ENCODE measurements at places on chromosomes 7 and 10.

DNA sequence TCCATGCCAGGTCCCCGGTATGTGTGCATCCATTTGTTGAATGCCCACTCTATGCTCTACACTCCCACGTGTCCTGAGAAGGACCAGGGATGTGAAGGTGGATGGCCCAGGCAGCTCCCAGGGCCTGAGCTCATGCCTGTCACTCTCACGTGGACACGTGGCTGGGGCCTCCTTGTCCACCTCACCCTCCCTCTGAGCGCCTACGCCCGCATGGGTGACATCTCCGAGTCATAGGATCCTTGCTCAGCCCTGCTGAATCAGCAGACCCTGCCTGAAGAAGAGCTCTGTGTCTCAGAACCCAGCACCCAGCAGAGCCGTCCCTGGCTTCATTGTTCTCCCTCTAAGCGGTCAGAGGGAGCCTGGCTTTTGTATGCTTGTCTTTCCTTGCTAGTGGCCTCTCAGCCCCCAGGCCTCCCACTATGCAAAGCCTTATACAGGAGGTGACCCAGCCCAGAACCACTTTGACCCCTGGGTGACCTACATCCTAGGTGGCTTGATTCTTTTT, 107.9 kb upstream of the PPIF start:
- no peak for DNase-seq

GRCh38 chr10:133179651-133180050, 19.6 kb downstream of the KNDC1 start:
- DNase-seq = no peak

DNA sequence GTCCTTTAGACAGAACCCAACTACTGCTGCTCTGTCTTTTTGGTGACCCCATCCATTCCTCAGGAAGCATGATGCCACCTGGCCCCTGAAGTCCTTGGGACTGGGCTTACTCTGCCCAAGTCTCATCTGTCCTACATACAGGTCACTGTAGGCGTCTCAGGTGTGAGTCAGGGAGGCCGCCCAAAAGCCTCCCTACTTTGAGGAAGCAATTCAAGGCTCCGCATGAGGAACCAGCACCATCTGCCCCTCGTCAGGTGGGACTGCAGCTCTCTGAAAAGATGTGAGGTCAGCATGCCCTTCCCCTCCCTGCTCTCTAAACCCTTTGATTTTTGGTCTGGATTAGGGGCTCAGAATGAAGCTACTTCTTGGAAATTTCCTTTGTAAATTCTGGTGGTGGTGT, 354.8 kb downstream of the CXCL12 start:
- DNase-seq = no peak

GRCh38 chr7:50307368-50308032, 3.0 kb downstream of the IKZF1 start:
- peak; percentile 65 for DNase-seq

- no peak for DNase-seq
Measured at GRCh38 chr7:120941856-120942255, 8.7 kb upstream of the ING3 start.

DNA sequence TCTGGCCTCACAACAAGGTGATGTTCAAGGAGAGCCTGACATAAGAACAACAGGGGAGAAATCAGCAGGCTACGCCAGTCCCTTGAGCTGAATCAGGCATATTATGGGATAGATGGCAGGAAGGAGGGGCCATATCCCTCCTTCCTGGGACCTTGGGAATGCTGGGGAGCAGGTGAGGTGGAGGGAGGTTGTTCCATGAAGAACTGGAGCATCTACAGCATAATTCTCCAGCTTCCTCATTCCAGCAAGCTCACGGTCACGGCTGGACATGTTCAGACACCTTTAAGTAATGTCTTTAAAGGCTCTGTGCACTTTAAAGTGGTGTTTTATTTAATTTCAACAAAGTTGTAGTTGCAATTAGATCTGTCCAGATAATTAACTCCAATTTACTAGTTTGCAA, 780.5 kb downstream of the TYW1 start:
- no peak for DNase-seq

- DNase-seq = no peak
Measured at GRCh38 chr7:114981323-114981722, 59.4 kb downstream of the MDFIC start.

DNA sequence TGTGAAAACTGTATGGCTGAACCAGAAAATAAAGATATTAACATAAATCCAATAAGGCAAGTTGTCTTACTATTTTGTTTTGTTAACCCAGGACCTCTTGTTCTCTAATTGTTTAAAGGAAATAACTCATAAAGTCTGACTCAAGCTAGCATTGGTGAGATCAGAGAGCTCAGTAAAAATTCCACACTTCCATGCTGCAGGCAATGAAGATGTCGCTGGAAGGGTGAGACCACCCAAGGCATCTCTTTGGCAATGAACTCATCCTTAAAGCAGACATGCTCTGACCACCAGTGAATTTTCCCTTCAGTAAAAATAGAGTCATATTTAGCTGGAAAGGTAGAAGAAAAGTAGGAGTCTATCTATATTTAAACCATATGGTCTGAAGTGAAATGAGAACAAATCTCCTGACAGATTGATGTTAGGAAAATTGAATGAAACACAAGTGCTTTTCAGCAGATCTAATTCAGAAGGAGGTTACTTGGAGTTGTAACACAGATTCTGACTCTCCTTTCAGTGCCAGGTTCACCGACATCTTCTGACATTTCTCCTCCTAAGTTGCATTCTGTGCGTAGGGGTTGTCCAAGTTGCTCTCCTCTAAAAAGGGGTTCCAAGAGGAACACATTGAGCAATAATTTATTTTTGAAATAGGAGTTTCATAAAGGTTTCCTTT, 32.8 kb upstream of the VIPR2 start:
- DNase-seq = no peak

DNA sequence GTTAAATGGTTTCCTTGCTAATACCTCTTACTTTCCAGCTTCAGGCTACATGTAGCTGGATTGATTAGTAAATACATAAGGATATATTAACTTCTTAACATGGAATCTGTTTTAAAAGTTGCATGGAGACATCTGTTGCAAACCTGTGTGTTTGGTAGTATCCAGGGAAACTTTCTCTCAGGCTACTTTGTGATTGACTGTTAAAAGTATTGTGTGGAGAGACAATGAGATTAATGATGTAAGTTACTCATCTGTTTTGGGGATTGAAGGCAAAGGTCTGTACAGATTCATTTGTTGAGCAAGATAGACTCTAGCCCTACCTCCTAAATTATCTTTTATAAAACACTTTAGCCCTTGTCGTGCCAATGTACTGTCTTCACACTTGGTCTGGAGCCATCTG, 6.6 kb downstream of the CREB5 start:
- no peak for DNase-seq

DNA sequence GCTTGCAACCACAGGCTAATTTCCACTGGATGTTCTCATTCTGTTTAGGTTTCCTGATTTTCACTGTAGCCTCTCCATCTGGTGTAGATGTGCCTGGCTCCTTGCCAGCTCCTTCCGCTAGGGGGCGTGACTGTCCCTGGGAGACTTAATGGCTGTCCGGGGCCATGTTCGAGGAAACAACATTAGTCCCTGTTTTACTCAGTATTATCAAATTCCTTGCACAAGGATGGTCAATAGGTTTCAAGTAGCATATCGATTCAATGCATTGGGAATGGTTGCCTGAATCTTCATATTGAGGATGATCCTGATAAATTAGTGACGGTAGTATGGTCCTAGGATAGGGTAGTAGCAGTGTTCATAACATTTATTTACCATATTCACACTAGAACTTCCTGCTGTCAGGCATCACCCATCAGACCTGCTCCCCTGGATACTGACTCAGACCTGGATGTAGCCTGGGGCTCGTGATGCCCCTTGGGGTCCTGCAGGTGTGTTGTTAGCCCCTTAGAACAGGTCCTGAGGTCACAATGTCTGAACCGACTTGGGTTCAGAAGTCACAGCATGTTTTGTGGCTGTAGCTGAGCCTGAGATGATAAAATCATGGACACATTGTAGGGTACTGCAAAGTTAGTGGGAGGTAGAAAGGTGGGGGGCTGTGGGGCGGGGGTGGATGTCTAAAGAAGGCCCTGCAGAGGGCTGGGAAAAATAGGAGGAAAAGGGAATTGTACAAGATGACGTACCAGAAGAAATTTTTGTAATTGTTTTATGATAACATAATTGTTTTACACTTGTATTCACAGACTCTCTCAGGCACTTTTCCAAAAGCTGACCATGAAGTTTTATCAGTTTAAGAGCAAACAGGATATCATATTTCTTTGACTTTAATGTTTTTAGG, 8.9 kb upstream of the EXOC6 start:
- peak; percentile 29 for DNase-seq

- DNase-seq = no peak
Measured at GRCh38 chr10:132577350-132578003, 39.9 kb downstream of the INPP5A start.

GRCh38 chr10:12350167-12350872, 973 bp downstream of the CAMK1D start:
- DNase-seq = peak; percentile 46

DNA sequence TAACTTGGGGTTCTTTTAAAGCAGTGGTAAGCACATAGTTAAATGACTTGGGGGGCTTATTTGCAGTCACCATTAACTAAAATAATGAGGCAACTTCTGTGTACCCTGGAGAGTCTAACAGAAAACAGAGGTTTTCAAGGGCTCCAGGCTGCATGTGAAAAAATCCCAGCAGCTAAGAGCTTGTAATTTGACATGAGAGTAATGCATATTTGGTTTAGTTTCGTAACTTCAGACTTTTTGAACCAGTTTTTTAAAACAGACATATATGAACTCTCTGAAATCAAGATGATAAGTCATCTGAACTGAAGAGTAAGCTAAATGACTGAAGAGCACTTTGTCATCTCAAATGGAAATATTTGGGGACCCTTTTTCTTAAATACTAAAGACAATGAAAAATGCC, 40.2 kb upstream of the IFRD1 start:
- DNase-seq = no peak

DNA sequence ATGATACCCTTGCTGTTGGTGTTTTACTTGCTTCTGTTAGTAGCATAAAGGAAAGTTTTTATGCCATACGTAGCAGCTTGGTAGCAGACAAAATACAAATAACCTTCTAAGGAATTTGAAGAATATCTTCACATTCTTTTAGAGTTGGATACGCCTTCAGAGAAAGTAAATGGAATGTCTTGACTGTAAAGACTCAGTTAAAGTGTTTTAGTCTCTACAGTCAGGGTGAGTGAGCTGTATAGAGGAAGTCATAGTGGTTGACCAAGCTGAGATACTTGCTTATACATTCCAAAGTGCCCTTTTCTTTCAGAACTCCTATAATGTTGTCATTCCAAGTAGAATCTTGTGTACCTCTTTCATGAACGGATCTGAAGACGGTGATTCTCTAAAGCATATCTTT, 37.7 kb downstream of the RABGEF1 start:
- DNase-seq = no peak

DNA sequence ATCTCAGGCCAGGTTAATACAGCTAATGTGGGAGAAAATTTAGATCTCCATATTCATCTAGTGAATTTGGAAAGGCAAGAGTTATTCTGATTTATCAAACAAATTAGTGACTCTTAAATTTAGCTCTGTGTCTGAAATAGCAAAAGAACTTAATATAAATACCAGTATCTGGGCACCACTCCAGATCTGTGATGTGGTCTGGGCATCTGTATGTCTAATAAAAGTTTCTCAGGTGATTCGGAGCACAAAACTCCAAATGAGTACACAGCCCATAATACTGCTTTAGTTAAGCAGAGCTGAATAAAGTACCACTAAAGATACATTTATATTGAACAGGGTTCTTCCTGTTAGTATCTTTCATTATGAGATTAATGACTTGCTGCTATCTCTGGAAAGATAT, 261.4 kb downstream of the BAMBI start:
- DNase-seq = no peak

- no peak for DNase-seq
Measured at GRCh38 chr10:58648131-58648530, 135.5 kb downstream of the BICC1 start.

- DNase-seq = no peak
Measured at GRCh38 chr7:32501522-32501921, 6.2 kb downstream of the AVL9 start.

DNA sequence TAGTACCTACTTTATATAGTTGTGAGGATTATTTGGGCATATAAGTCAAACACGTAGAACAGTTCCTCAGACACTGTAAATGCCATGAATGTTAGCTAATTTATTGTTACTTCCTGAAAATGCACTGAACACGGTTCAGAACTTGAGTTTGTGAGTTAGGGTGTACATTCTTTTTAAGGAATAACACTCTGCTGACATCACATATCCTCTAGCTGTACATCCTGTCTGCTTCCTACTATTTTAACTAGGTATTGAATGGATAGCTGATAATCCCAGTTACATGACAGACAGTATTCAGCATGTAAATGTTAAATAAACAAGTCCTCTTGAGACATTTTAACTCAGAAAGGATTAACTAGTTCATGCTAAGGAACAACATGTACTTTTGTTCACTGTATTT, 16.0 kb downstream of the SAMD8 start:
- DNase-seq = no peak

Measured in activated gamma-delta T cell treated with Interleukin-2 at 50 U/mL for 16 hours (primary cell).